Activated naive CD4-positive, alpha-beta T cell treated with anti-CD3 and anti-CD28 coated beads, Interleukin-2, amount 10 ng/mL, durations not matched to agents 7 days and 5 days (primary cell): ENCODE measurements at places on chromosomes 6 and 20.

- H3K36me3 ChIP-seq = peaks cover 2% of the 10 kb centered on the region
- H3K27me3 ChIP-seq = no peaks in the 10 kb centered on the region
- peaks cover 48% of the 10 kb centered on the region for H3K4me1 ChIP-seq
- H3K27ac ChIP-seq = no peak overlapping the region
- no peak for DNase-seq
- H3K4me3 ChIP-seq = no peak overlapping the region
These were observed 20.6 kb upstream of the CHMP4B start for GRCh38 chr20:33790566-33790965.

DNA sequence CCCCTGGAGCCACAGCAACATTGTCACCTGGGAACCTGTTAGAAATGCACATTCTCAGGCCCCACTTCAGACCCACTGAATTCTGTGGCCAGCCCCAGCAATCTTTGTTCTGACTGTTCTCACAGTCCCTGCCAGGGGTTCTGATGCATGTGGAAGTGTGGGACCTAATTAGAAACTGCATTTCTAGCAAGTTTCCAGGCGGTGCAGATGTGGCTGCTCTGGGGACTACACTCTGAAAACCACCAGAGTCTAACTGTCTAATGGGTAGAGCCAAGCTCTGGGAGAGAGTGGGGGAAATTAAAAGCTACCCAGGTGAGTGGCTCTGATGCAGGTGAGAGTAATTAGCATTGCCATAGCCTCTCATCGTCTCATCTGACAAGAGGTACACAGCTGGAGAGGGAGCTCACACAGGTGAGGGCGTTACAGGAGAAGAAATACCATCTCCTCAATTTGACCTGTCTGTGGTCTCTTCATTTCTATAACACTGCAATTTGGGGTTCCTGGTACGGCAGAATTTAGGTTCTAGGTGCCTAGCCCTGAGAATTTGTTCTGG, 66.0 kb downstream of the SNX5 start:
- no peaks in the 10 kb centered on the region for H3K36me3 ChIP-seq
- peaks cover 4% of the 10 kb centered on the region for H3K4me1 ChIP-seq
- no peak for DNase-seq
- H3K27me3 ChIP-seq = peaks cover 39% of the 10 kb centered on the region
- H3K27ac ChIP-seq = no peak overlapping the region

DNA sequence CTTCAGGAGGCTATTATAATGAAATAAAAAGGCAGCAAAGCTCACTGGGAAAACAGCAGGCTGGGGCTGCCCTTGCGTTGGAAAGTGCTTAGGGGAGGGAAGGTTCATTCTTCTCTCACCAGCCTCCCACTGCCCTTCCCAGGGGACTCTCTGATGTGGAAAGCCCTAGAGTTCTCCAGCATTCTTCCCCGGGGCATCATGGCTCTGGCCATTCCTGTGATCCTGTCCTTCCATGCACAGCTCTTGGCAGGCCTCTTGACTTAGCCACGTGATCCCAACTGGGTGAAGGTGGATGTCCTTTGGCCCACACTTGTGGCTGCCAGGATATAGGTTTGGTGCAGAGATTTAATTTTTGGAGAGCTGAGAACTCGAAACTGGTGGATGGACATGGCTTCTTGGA, 58.0 kb upstream of the ZNF831 start:
- no peak for DNase-seq
- H3K4me1 ChIP-seq = peaks cover 9% of the 10 kb centered on the region
- no peak overlapping the region for H3K27ac ChIP-seq
- no peak overlapping the region for H3K4me3 ChIP-seq
- no peaks in the 10 kb centered on the region for H3K36me3 ChIP-seq

GRCh38 chr20:25071734-25072133, 10.2 kb downstream of the VSX1 start:
- DNase-seq = no peak
- H3K36me3 ChIP-seq = no peaks in the 10 kb centered on the region
- no peak overlapping the region for H3K4me3 ChIP-seq
- H3K27me3 ChIP-seq = peaks cover 68% of the 10 kb centered on the region

DNA sequence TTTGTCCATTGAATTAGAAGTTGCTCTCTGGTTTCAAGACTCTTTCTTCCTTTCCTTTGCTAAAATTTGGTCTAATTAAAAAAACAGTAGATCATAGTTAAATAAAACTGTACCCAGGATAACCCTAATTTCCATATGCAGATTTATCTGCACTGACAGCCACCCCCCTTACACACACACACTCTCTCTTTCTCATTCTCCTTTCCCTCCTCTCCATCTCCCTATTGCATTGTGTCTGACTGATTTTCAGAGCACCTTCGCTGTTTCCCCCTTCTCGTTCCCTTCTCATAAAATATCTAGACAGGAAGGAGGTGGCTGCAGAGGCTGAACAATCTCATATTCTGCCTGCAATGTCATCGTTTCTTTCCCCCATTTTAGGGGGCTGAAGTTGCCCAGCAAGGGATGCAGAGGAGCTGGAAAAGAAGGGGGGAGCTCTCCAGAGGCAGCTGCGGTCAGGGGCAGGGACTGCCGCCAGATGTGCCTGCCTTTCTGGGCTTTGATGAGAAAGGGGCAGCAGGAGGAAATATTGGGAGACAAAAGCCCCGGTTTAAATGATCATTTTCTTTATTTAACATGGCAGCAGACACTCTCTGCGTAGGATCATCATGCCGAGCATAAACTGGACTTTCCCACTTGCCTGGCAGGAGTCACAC, 22.5 kb upstream of the MMS22L start:
- no peaks in the 10 kb centered on the region for H3K4me1 ChIP-seq
- H3K27ac ChIP-seq = no peak overlapping the region
- H3K4me3 ChIP-seq = no peak overlapping the region
- no peak for DNase-seq
- no peaks in the 10 kb centered on the region for H3K36me3 ChIP-seq
- H3K27me3 ChIP-seq = peaks cover 10% of the 10 kb centered on the region

- peaks cover 18% of the 10 kb centered on the region for H3K4me1 ChIP-seq
- no peak overlapping the region for H3K27ac ChIP-seq
- no peak for DNase-seq
- no peak overlapping the region for H3K4me3 ChIP-seq
These were observed 172.2 kb downstream of the ARID1B start for GRCh38 chr6:156949376-156949775.

- peak overlapping the region; percentile 99 for H3K4me3 ChIP-seq
- H3K36me3 ChIP-seq = peaks cover 2% of the 10 kb centered on the region
- H3K27me3 ChIP-seq = no peaks in the 10 kb centered on the region
- DNase-seq = peak; percentile 71
These were observed 968 bp downstream of the PHF3 start for GRCh38 chr6:63636518-63637021.

DNA sequence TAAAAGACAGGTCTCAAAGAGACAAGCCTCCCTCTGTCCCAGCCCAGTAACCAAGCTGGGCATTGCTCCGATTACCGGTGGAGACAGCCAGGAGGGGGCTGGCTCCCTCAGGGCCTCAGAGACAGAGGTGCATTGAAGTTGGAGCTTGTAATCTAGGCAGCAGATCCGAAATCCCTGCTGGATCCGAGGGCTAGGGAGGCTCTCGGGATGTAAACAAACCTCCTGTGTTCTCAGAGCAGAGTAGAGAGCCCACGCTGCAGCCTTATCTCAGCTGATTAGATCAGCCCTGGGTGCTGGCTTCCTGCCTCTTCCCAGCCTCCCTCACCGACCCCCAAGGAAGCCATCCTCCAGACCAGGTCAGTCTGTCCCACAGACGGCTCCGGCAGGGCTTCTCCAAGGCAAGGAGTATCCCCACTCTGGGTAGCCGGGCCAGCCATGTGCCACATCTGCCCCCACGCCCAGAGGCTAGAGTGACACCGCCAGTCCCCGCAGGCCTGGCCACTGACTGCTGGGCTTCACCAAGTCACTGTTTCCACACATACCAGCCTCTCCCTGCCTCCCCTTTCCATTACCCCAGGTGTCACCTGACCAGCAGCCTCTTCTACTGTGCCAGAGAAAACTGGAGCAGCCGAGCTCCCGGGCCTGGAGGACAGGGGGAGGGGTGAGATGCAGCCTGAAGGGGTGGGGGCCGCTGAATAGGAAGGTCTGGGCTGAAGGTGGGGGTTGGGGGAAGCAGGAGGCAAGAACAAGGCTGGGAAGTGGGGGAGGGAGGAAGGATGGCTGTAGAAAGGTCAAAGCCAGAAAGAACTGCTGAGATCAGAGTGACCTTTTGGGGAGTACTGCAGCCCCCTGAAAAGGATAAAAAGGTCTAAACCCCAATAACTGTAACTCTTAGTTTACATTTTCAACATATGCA, 6.0 kb downstream of the SDC4 start:
- no peak overlapping the region for H3K4me3 ChIP-seq
- H3K27me3 ChIP-seq = peaks cover 23% of the 10 kb centered on the region
- no peak for DNase-seq
- H3K4me1 ChIP-seq = peaks cover 15% of the 10 kb centered on the region
- peaks cover 2% of the 10 kb centered on the region for H3K36me3 ChIP-seq

GRCh38 chr6:108080010-108080780, 5.7 kb upstream of the OSTM1 start:
- no peak for DNase-seq
- peaks cover 46% of the 10 kb centered on the region for H3K27me3 ChIP-seq
- no peaks in the 10 kb centered on the region for H3K36me3 ChIP-seq
- no peak overlapping the region for H3K27ac ChIP-seq
- H3K4me3 ChIP-seq = no peak overlapping the region
- peaks cover 11% of the 10 kb centered on the region for H3K4me1 ChIP-seq

DNA sequence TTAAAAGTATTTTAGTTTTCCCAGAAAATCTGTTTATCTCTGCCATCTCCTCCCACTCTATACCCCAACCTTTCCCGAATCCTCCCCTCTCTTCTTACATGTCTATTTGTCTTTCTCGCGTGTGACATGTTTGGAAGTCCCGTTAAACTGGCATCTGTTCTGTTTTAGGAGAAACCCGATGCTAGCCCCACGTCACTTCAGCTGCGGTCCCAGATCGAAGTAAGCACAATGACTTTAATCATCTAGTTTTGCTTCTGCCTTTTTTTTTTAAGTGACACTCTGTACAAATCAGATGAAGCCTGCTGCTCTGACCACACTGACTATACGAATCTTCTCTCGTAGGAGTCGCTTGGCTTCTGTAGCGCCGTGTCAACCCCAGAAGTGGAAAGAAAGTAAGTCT, 97.4 kb downstream of the SASH1 start:
- H3K27me3 ChIP-seq = peaks cover 11% of the 10 kb centered on the region
- no peak overlapping the region for H3K4me3 ChIP-seq
- H3K36me3 ChIP-seq = no peaks in the 10 kb centered on the region
- H3K27ac ChIP-seq = no peak overlapping the region
- DNase-seq = no peak

DNA sequence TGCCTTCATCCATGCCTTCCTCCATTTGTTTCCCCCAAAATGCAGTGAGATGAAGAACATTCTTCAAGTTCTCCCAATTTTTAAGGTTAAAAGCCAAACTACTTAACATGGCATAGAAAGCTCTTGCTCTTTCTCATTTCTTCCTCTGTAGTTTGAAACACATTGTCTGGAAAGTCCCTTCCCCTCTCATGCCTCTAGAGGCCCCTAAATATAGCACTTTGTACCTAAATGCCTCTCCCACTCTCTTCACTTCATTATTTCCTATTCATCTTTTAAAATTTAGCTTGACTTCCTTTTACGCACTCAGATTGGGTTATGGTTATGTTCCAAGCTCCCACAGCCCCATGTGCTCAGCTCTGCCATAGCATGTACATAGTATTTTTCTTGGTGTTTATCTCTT, 389.3 kb downstream of the HDGFL1 start:
- H3K4me3 ChIP-seq = no peak overlapping the region
- DNase-seq = no peak
- H3K4me1 ChIP-seq = peaks cover 19% of the 10 kb centered on the region
- no peak overlapping the region for H3K27ac ChIP-seq

GRCh38 chr20:10928841-10929421, 255.1 kb upstream of the JAG1 start:
- no peaks in the 10 kb centered on the region for H3K4me1 ChIP-seq
- H3K36me3 ChIP-seq = no peaks in the 10 kb centered on the region
- H3K4me3 ChIP-seq = no peak overlapping the region
- DNase-seq = no peak

GRCh38 chr6:111580826-111581505, 24.7 kb downstream of the TRAF3IP2 start:
- no peaks in the 10 kb centered on the region for H3K27me3 ChIP-seq
- no peak overlapping the region for H3K4me3 ChIP-seq
- H3K4me1 ChIP-seq = peaks cover 11% of the 10 kb centered on the region
- peaks cover 30% of the 10 kb centered on the region for H3K36me3 ChIP-seq
- H3K27ac ChIP-seq = peak overlapping the region; percentile 61
- DNase-seq = no peak

DNA sequence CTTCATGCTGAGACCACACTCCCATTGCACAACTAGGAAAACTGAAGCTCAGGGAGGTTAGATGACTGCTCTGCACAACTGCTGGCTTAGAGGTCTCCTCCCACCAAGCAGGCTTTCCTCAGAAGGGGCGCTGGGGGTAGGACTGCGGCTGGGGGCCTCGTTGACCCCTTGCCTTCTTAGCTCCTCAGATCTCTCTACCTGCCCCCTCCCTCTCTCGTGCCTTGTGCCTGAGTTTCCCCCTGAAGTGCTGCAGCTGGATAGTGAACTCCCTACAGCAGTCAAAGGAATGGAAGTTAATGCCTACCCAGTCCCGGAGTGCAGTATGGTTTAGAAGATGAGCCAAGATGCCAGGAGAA, 149.8 kb downstream of the GRM4 start:
- no peaks in the 10 kb centered on the region for H3K4me1 ChIP-seq
- H3K36me3 ChIP-seq = no peaks in the 10 kb centered on the region
- H3K27me3 ChIP-seq = peaks cover 54% of the 10 kb centered on the region
- DNase-seq = no peak
- no peak overlapping the region for H3K4me3 ChIP-seq

DNA sequence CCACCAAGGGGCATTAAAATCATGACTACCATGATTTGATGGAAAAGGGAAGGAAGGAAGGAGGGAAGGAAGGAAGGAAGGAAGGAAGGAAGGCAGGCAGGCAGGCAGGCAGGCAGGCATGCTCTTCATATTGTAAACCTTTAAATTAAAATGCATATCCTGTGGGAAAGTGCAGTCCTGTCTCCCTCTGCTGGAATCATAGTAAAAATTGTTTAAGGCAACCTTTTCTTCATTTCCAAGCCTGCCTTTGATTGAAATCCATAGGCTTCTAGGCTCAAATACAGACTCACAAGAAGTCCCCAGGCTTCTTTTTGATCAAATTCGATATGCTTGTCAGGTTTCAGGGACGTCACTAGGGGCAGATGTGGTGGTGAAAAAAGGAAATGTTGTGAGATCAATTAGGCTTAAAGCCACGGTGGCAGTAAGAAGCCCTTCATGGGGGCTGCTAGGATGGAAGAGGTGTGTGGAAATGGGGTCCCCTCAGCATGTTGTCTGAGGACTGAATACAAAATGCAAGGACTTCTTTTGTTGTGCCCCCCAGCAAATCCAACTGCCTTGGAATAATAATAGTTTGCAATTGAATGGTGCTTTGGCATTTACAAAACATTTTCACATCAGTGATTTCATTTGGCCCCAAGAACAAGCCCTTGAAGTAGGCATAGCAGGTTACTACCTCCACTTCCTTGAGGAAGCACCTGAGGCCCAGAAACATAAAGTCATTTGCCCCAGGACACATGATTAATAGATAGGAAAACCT, 25.6 kb upstream of the GABRR1 start:
- no peaks in the 10 kb centered on the region for H3K36me3 ChIP-seq
- no peak overlapping the region for H3K27ac ChIP-seq
- H3K4me1 ChIP-seq = peaks cover 12% of the 10 kb centered on the region

GRCh38 chr6:46420921-46421638, 70.2 kb downstream of the RCAN2 start:
- H3K4me3 ChIP-seq = no peak overlapping the region
- H3K27ac ChIP-seq = no peak overlapping the region
- H3K27me3 ChIP-seq = peaks cover 8% of the 10 kb centered on the region
- no peak for DNase-seq
- H3K36me3 ChIP-seq = no peaks in the 10 kb centered on the region
- H3K4me1 ChIP-seq = no peaks in the 10 kb centered on the region
